Activated CD8-positive, alpha-beta T cell treated with anti-CD3 and anti-CD28 coated beads for 36 hours (primary cell): ENCODE measurements at places on chromosomes 16 and 17. TPM values are rescaled to one million over a fixed set of nuclear protein-coding genes. Genes with fewer than 3 reads are reported as not detected.

Gene SAMD14
- total RNA-seq: 1.3 TPM

Gene SHISA9
- not detected for total RNA-seq

Gene BAIAP3
- total RNA-seq: 0.27 TPM

Gene CTRB1
- total RNA-seq: not detected

Gene CES3
- 2.1 TPM for total RNA-seq

DNA sequence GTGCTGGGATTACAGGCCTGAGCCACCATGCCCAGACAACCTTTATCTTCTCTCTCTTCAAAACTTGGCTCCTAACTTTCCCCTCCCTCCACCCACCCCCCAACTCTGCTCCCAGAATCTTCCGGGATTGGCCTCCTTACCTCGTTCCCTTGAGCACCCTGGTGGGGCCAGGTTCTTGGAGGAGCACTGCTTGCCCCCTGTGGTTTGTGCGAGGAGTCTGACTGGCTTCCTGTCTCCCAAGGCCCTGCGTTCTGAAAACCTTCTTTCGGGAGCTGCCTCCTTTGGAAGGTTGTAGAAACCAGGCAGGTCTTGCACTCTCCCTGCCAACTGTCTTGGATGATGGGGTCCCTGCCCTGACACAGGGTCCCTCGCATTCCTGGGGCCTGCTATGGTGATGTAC, 19.8 kb downstream of the PLXDC1 start:
- DNase-seq: no peak

DNA sequence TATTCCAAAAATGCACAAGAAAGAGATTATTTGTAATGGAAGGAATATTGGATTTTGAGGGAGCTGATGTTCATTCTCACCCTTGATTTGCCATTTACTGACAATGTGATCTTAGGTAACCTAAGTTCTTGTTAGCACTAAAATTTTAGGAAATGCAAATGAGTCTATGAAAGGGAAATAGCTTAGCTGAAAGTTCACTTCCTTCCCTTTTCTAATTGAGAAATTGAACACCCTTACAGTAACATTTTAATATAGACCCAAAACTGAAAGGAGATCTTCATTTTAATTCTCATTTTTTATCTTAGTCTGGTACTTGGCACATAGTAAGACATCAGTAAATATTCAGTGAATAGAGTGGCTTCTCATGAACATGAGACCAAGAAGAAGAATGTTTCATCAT, 10.9 kb upstream of the WSB1 start:
- no peak for DNase-seq

GRCh38 chr17:3740611-3741073, 16.9 kb downstream of the HASPIN start:
- peak; percentile 66 for DNase-seq

DNA sequence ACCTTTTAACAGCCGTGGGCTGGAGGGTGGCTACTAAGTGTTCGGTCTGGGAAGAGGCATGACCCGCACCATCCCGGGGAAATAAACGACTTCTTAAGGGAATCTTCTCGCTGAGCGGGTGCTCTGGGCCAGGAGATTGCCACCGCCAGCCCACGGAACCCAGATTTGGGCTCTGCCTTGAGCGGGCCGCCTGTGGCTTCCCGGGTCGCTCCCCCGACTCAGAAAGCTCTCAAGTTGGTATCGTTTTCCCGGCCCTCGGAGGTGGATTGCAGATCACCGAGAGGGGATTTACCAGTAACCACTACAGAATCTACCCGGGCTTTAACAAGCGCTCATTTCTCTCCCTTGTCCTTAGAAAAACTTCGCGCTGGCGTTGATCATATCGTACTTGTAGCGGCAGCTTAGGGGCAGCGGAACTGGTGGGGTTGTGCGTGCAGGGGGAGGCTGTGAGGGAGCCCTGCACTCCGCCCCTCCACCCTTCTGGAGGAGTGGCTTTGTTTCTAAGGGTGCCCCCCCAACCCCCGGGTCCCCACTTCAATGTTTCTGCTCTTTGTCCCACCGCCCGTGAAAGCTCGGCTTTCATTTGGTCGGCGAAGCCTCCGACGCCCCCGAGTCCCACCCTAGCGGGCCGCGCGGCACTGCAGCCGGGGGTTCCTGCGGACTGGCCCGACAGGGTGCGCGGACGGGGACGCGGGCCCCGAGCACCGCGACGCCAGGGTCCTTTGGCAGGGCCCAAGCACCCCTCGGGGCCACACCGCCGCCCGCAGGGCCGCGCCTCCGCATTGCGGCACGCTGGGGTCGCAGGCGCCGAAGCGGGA, 3.6 kb upstream of the CBX4 start:
- DNase-seq: peak; percentile 56

Gene HASPIN
- 20.7 TPM for total RNA-seq
